ENCODE measurements at places on chromosomes 3 and 15. TPM values are rescaled to one million over a fixed set of nuclear protein-coding genes. Genes with fewer than 3 reads are reported as not detected.

GRCh38 chr15:99268431-99268830 is 17.1 kb downstream of the LRRC28 start:
- no peak for DNase-seq

DNA sequence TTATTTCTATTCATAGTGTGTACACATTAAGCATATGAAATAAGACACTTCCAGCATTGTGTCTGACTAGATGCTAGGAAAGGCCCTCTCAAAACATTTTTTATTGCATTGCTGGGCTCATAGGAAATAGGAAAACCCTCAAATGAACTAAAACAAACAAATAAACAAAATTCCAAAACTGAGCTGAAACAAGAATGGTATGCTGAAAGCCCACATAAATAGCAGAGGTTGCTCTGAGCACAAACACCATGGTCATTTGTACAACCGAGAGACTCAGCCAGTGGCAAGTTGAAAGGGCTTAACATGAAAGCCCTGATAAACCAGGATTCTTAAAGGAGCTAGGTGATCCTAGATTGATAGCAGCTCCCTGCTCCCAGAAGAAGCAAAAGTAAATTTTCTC is 310.0 kb upstream of the WNT5A start:
- DNase-seq = peak; percentile 2

DNA sequence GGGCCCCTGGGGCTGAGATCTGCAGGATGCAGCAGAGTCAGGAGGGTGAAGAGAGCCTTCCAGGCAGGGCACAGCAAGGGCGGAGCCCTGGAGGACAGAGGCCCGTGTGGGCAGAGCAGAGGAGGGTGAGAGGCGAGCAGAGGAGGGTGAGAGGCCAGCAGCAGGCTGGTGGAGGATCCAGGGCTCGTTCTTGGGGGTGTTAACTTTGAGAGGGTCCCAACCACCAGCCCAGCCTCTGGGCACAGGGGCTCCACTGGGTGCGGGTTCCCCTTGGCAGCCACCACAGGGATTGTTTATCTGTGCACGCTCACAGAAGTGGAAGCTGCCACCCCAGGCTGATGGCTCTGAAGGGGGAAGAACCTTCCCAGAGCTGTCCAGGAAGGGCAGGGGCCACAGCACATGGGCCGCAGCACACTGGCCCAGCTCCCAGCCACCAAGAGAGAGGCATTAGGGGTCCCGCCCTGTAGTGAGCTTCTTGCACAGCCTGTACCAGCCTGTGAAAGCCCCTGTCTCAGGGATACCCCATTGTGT is 9.3 kb upstream of the PLXND1 start:
- DNase-seq = no peak

The PLXND1 gene
- 44.2 TPM for total RNA-seq

GRCh38 chr15:40130799-40131502 is 22.3 kb upstream of the BMF start:
- DNase-seq = no peak

The CDCP1 gene
- 2.7 TPM for total RNA-seq

GRCh38 chr3:189530822-189531221 is 100.4 kb upstream of the TP63 start:
- peak; percentile 97 for DNase-seq

- DNase-seq = peak; percentile 56
These were observed 185.5 kb upstream of the ANKRD28 start for GRCh38 chr3:15983232-15983631.

The CD200R1 gene
- not detected for total RNA-seq

DNA sequence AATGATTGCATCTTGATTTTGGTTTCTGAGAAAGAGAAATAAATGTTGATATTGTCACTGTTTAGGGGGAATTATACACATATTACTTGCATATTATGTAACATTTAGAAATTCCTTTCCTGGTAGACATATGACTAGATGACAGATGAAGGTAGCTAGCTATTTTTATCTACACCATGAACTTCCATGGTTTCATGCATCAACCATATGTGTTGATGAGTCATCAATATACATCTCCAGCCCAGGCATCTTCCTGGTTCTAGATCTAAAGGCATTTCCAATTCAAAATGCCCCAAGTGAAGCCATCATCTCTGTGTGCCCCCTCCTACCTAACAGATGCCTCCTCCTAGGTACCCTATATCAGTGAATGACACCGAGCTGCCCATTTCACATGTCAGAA is 9.5 kb upstream of the ADAMTSL3 start:
- DNase-seq = no peak

DNA sequence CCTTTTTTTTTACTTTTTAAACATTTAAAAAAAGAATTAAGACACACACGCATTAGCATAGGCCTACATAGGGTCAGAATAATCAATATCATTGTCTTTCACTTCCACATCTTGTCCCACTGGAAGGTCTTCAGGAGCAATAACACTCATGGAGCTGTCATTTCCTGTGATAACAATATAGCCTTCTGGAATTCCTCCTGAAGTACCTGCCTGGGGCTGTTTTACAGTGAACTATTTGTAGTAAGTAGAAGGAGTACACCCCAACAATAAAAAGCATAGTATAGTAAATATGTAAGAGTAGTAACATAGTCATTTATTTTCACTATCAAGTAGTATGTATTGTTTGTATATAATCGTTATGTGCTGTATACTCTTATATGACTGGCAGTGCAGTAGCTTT is 19.5 kb upstream of the CLDN18 start:
- DNase-seq = no peak

DNA sequence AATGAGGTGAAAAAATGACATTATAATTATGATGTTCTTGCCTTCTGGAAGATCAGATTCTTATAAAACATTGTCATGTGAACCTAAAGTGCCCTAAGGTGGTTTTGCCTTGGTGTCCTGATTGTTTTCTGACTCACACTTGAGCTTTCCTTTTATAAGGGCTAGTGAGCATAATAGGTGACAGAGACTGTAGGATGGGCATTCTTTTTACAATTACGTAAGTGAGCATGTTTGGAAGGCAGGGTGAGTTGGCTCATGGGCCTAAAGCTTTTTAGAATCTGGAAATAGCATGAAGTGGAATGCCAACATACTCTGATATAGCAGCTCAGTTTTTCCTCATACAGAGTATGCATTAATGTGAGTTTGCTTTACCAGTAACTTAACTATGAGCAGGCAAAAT is 41.2 kb downstream of the CRYBG3 start:
- no peak for DNase-seq

DNA sequence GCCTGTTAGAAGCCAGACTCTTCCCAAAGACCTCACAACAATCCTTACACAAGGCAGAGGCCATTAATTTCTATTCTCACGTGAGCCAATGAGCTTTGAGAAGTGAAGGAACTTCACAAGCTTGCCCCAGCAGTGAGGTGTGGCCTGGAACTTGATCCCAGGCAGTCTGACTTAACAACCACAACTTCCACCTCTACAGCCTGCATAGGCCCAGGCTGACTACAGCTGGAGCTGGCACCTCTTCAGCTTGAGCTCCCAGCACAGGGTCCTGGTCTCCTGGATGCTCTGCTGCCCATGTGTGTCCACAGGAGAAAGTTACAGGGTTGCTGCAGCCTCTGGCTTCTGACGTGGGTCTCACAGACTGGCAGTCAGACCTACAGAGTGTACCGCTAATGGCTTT is 111.0 kb downstream of the ERC2 start:
- no peak for DNase-seq

- no peak for DNase-seq
These were observed 74.8 kb downstream of the ADAMTS9 start for GRCh38 chr3:64612916-64613526.

DNA sequence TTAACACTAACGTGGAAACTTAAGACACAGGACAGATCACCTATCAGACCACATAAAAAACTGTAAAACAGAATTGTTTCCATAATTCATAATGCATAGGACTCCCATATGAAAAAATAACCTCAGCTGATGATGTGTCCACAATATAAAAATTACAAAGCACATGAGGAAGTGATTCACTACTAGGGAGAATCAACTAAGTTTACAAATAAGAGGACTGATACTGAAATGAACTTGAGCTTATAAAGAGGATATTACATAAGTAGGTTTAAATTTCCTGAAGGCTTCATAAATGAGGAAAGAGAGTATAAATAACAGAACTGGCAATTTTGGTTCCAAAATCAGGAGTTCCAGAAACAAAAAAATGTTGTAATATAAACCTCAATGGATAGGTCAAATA is 111.9 kb downstream of the SAMMSON start:
- no peak for DNase-seq

DNA sequence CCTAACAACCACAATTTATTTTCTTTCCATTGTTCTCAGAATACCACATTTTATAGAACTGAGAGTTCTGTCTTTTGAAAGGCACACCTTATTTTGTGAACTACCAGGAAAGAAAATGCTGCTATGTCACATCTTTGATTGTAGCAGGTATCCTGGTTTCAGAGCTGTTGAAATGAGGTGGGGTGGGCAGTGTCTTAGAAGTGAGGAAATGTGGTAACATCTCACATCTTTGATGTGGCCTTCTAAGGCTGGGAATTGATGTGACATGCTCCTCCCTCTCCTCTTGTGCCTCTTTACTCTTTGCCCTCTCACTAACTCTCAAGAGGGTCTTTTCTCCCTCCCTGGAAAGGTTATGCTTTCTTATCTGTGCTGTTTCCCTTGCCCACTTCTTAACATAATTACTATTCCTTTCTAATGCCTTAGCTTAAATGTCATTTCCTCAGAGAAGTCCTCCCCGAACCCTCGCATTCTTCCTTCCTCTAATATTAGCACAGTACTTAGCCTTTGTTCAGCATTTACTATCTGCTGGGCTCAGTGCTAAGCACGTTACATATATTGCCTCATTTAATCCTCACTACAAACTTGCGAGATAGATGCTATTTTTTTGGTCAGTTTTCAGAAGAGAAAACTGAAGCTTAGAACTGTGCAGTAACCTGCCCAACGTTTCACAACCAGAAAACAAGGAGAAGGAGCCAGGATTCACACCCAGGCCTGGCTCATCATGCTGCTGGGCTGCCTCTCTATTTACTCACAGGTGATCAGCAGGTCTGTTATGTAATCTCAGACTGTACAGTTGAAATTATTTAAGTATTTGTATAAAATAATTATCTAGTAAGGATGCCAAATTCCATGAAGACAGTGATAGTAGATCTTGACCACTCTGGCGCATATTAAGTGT is 24.0 kb upstream of the SPTSSB start:
- no peak for DNase-seq

The PRICKLE2 gene
- total RNA-seq = 14.6 TPM
